ENCODE measurements at places on chromosomes 3 and 15. TPM values are rescaled to one million over a fixed set of nuclear protein-coding genes. Genes with fewer than 3 reads are reported as not detected.

DNA sequence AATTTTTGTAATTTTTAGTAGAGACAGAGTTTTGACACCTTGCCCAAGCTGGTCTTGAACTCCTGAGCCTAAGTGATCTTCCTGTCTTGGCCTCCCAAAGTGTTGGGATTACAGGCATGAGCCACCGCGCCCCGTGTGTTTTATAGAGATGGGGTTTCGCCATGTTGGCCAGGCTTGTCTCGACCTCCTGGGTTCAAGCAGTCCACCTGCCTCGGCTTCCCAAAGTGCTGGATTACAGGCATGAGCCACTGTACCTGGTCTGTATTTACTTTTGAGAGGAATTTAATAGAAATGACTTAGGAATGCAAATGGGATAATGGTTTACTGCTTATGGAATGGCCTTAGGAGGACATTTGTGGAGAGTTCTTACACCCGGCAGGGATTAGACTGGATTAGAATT lies 10.8 kb downstream of the TATDN2 start:
- DNase-seq, result no peak
- no peaks in the 10 kb centered on the region for H3K27me3 ChIP-seq
- H3K27ac ChIP-seq, result no peak overlapping the region
- no peak overlapping the region for H3K4me3 ChIP-seq

Gene TMEM89
- 0.42 TPM for total RNA-seq

Gene SH2D7
- total RNA-seq, result 1.6 TPM

Gene TEX55
- total RNA-seq, result not detected

DNA sequence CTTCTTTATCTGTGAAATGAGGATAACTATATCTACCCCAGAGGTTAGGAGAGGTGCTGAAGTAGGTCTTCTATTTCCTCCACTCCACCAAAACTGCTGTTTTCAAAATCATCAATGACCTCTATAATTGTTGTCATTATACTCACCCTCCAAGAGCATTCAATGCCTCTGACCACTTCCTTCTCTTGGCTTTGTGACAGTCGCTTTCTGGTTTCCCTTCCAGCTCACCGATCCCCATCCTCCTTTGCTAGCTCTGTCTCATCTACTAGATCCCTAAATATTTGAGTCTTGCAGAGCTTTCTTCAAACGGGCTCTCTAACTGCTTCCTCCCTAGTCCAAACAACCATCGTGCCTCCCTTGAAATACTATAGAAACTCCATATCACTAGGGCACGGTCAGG lies 153.5 kb downstream of the RPLP1 start:
- no peaks in the 10 kb centered on the region for H3K27me3 ChIP-seq
- H3K27ac ChIP-seq, result no peak overlapping the region
- no peaks in the 10 kb centered on the region for H3K36me3 ChIP-seq
- no peak for DNase-seq
- H3K4me1 ChIP-seq, result no peaks in the 10 kb centered on the region

Gene CHRD
- 2.0 TPM for total RNA-seq

- no peaks in the 10 kb centered on the region for H3K36me3 ChIP-seq
- H3K4me3 ChIP-seq, result peak overlapping the region; percentile 22
- peaks cover 22% of the 10 kb centered on the region for H3K4me1 ChIP-seq
- H3K27ac ChIP-seq, result peak overlapping the region; percentile 91
These were observed 203.0 kb downstream of the AKAP13 start for GRCh38 chr15:85583442-85583841.

DNA sequence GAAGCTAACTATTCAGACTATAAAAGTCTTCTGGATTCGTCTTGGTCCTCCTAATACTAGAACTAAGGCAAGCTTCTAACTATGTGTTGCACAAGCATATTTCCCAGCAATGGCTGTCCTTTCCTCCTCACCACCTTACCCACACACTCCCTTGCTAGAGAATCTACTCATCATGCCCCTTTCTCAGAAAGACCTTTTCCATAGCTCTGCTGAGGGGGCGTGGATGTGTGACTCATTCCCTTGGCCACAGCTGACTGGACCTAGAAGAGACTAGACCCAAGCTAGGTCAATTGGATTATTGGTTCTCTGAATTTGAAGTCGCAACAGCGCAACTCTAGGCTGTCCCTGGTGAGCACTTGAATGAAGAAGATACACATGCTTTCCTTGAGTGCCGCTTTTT lies 47.1 kb downstream of the ERC2 start:
- H3K4me3 ChIP-seq, result no peak overlapping the region
- no peaks in the 10 kb centered on the region for H3K4me1 ChIP-seq
- H3K27me3 ChIP-seq, result no peaks in the 10 kb centered on the region
- no peak for DNase-seq
